Neural crest cell (in vitro differentiated cells): ENCODE measurements at places on chromosomes 3 and 15.
A peak's percentile ranks its signal among the peaks of the same experiment; 100 is the strongest.

- DNase-seq = no peak
Observed at GRCh38 chr3:141114816-141115460, 63.8 kb downstream of the SPSB4 start.

- peak; percentile 63 for DNase-seq
Observed at GRCh38 chr3:196073255-196073753, 8.6 kb downstream of the TFRC start.

GRCh38 chr15:92683511-92683834 lies 27.9 kb upstream of the FAM174B start:
- peak; percentile 41 for DNase-seq

DNA sequence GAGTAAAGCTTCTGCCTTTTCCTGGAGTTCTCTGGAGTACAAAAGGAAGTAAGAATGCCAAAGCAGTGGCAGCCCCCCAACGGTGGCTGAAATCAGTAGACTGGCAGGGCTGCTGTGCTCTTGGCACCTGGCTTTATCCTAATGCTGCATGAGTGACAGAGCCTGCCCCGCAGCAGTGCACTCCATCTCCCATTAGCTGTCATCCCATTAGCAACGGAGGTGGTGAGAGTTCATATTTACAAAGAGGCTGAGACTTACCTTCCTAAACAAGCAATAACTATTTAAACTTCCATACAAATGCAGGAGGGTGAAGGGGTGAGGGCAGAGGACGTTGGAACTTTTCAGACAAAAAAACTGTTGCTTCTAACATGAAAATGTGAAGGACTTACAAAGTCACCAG lies 51.9 kb downstream of the SERPINI1 start:
- DNase-seq = no peak

GRCh38 chr3:155350571-155350970 lies 57.1 kb upstream of the STRIT1 start:
- DNase-seq = no peak

GRCh38 chr3:23405081-23405480 lies 202.0 kb downstream of the UBE2E2 start:
- no peak for DNase-seq

- DNase-seq = no peak
Observed at GRCh38 chr3:59440285-59441028, 390.6 kb upstream of the CFAP20DC start.

DNA sequence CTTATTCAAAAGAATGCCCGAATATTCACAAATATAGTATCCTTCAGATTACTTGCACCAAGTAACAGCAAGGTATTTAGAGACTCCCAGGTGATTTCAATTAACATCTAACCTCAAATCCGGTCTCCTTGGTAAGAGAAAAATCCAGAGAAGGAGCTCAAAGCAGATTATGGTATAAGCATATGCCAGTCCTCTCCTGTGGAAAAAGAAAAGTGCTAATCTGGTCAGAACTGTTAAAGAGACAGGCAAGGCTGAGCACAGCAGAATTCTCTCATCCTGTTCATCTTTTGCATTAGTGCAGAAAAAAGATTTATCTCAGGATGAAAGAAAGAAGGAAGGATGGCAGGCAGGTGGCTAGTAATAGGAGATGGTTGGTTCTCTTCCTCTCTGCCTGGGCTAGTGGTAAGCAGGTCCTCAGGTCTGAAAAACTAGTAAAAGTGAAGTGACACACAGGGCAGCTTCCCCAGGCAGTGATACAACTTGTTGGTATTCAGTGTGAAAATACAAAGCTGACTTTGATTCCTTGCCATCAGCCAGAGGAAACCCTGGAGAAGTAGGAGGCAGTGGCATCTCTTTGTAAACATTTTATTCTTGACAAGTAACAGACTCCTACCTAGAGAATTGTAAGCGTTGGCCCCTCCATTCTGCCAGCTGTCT lies 14.2 kb downstream of the ATXN7 start:
- no peak for DNase-seq

DNA sequence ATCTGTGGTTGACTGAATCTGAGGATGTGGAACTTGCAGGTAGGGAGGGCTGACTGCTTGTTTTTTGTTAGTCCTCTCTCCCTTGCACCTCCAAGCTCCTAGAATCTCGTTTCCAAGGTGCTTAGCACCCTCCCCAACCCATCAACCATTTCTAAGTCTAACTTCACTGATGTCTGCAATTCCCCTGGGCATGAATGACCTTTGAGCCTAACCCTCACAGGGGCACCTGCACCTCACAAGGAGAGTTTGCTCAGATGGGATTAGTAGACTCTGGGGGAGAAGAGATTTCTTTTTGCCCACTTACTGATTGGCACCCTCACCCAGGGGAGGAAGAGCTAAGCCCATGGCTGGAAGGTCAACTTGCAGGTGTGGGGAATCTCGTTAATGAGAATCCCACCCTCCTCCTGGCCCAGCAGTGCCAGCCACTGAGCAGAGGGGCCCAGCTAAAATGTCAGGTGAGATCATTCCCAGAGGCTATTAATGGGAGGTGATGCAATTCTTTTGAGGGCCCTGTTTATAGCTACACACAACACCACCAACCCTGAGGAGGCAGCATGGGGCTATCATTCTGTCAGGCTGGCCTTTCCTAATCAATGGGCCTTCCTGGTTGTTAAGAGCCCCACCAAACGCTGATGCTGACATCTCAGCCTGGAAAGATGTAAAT lies 81.6 kb upstream of the HERC1 start:
- DNase-seq = no peak

GRCh38 chr15:52318729-52319500 lies 23.3 kb upstream of the MYO5C start:
- no peak for DNase-seq

DNA sequence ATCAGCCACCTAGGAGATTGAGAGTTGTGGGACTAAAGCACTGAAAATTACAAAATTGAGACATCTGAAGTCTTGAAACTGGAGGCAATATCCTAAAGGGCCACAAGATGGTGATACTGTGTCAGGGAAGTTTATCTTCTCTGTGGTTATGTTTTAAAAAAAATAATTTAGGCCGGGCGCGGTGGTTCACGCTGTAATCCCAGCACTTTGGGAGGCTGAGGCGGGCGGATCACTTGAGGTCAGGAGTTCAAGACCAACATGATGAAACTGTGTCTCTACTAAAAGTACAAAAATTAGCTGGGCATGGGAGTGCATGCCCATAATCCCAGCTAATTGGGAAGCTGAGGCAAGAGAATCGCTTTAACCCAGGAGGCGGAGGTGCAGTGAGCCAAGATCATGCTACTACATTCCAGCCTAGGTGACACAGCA lies 17.9 kb upstream of the NIT2 start:
- DNase-seq = peak; percentile 31

GRCh38 chr3:183542355-183542754 lies 13.2 kb downstream of the KLHL6 start:
- DNase-seq = no peak

DNA sequence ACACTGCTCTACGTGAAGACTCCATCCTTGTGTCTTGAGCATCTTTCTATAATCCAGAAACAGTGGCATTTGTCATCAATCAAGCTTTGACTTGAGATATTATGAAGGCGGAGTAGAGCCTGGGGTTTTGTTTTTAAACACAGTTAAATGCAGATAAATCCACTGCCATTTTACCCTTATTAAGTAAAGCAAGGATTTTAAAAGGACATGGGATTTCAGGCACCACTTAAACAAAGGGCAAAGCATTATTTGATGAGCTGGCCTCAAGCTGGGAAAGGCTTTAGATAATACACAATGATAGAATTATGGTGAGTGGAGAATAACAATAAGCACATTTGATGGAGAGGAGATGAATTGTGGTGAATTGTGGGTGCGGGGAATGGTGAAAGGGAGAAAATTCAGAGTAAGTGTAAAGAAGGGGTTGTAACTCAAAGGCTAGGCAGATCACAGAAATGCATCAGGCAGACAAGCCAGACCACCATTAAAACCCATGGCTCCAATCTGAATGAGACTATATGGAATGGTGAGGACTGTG lies 54.9 kb upstream of the GLCE start:
- no peak for DNase-seq

DNA sequence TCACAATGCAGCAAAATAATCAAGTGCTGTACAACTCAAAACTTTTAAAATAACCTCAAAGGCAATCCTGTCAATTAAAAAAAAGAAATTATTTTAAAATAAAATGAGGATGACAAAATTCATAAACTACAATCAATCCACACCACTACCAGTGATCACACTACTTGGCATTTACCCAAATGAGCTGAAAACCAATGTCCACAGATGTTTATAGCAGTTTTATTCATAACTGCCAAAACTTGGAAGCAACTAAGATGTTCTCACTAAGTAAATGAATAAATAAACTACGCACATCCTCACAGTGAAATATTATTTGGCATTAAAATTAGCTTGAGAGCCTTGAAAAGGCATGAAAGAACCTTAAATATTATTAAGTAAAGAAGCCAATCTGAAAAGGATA lies 121.3 kb downstream of the STAG1 start:
- no peak for DNase-seq

- no peak for DNase-seq
Observed at GRCh38 chr15:40246496-40247280, 7.8 kb downstream of the PAK6 start.

DNA sequence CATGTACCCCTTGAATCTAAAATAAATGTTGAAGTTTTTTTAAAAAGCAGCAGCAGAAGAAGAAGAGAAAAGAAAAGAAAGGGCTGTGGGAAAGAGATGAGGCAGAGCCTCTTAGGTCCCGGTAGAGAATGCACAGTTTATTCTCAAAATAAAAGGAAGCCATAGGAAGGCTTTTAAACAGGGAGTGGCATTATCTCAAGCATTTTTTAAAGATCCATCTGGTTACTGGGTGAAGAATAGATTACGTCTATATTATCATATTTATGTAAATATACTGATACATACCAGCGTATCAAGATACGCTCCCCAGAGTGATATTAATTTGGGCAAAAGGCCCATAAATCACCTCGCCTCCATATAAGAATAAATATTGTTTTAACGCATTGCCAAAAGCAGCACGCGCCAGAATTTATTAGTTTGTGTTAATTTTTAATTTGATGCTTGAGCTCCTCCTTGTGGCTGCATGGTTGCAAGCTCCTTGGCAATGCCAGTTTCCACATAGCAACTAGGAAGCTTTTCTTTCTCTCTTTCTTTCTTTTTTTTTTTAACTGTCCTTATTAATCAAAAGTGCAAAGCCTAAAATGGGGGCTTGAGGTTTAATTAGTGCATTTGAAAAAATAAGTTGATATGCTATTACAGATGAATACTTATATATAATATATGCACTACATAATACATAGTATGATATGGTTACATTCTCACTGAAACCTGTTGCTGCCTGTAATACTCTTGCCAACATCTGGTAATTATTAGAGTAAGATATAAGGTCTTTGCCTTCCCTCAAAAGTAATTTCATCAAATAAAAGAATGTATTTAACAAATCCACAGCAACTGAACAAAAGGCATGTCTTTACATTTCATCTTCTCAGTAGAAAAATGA lies 242.8 kb upstream of the UBE2E2 start:
- DNase-seq = peak; percentile 37

GRCh38 chr15:73383310-73384189 lies 14.8 kb upstream of the HCN4 start:
- no peak for DNase-seq

GRCh38 chr3:84567796-84568195 lies 391.0 kb upstream of the CADM2 start:
- no peak for DNase-seq

DNA sequence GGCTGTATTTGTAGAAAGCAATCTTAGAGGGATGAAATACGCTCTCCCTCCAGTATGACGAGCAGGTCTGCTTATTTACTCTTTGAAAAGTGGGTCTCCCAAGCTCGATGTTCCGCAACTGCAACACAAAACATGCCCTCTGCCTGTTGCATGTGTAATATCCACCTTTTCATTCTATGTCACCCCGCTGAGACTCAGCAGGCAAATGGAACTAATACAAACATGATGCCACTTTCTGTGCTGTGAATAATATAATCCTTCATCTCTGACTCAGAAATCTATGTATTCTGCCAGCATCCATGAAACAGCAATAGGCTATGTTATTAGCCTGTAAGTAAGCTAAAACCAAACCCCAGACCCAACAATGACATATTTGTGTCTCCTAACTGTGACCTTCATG lies 200.8 kb upstream of the TMCO5A start:
- no peak for DNase-seq

GRCh38 chr3:157423337-157423736 lies 13.3 kb upstream of the PTX3 start:
- DNase-seq = no peak

GRCh38 chr3:47288966-47289910 lies 6.5 kb downstream of the KLHL18 start:
- DNase-seq = no peak

- peak; percentile 10 for DNase-seq
Observed at GRCh38 chr3:198071602-198072287, 111.7 kb downstream of the LMLN start.

- DNase-seq = no peak
Observed at GRCh38 chr3:189304465-189305351, 132.9 kb downstream of the TPRG1 start.

DNA sequence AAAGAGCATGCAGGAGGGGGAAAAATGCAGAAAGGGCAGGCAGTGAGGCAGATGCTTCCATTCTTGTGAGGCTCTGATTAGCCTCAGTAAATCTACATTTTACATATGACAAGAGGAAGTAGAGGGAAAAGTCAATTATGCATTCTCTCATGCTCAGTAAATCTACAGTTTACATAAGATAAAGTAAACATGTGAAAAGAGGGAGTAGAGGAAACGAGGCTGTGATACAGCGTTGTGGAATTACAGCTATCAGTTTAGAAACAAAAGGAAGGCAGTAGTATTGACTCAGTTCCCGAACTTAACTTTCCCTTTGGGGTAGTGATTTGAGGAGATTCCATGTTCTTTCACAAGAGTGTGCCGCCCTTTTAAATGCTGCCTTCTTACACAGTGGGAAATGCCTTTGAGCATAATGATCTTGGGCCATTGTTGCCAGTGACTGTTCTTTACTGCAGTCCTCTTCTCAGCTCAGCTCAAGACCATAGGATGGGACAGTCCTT lies 39.3 kb downstream of the OSTN start:
- no peak for DNase-seq

DNA sequence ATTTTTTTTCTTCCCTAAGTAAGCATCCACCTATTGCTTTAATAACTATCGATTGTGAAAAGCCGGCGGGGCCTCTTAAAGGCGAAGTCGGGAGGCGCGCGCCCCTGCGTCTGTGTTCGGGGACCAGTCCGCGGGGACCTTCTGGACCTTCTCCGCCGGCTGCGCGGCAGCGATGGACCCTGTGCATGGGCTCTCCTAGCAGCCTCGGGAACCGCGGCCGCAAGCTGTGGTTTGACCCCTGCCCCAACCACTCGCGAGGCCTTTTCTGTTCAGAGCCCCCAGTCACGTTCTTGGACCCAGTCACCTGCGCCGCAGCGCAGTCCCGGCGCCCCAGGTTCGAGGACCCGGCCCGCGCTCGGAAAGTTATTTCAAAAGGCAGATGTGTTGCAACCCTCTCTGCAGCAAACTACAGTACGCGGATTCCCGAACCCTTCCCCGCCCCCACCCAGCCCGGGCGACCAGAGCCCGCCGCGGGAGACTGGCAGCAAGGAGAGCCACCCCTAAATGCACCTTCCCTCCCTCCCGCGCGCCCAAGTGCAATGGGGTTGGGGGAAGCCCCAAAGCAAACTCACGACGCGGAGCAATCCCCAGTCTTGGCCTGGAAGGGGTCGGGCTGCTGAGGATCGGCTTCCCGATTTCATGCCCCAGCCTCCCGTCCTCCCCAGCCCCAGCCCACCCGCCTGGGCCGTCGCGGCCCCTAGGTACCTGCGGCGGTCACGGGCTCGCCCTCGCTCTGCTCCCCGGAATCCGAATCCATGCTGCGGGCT lies 684 bp downstream of the TNFAIP8L3 start:
- peak; percentile 9 for DNase-seq
